ENCODE measurements at places on chromosomes 7 and 10.

- DNase-seq: no peak
Measured at GRCh38 chr10:22427890-22428571, 82.7 kb downstream of the SPAG6 start.

- DNase-seq: no peak
Measured at GRCh38 chr10:105358911-105359310, 717.8 kb downstream of the SORCS3 start.

- no peak for DNase-seq
Measured at GRCh38 chr7:142784716-142785115, 13.9 kb downstream of the PRSS2 start.

- no peak for DNase-seq
Measured at GRCh38 chr7:69714886-69715576, 116.8 kb downstream of the AUTS2 start.

DNA sequence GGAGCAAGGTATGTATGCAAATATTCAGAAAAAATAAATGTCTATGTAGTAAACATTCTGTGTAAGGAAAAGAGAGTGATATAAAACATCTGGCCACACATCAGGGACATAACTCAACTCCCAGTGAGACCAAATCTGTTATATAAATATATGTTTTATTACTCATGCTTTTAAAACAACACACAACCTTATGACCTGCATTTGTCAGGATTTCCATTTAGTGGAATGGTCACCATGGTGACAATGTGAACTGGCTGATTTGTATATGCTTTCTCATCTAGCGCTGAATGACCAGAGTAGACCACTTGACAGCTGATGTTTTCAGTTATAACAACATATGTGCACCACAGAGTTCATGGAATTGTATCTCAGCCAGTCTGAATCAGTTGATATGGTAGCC is 551.7 kb downstream of the HTR7 start:
- no peak for DNase-seq

GRCh38 chr7:18721429-18721828 is 225.9 kb downstream of the HDAC9 start:
- no peak for DNase-seq

DNA sequence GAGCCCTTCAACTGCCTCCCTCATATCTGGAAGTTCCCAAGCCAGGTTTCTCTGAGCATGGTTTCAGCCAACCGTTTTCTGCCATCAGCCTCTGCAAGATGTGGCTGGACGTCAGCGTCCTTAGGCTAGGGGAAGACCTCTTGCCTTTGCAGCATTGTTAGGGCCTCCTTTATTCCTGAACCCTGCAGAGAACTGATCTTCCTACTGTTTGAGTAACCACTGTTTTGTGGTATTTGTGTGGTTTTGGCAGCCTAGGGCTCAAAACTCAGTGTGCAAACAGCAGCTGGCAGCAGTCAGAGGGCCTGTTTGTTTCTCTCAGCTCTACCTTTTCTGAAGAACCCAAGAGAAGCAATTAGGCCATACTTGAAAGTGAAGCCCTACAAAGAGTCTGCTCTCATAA is 83.4 kb upstream of the SEMA3E start:
- DNase-seq: no peak

GRCh38 chr7:50226145-50226544 is 78.4 kb upstream of the IKZF1 start:
- no peak for DNase-seq

DNA sequence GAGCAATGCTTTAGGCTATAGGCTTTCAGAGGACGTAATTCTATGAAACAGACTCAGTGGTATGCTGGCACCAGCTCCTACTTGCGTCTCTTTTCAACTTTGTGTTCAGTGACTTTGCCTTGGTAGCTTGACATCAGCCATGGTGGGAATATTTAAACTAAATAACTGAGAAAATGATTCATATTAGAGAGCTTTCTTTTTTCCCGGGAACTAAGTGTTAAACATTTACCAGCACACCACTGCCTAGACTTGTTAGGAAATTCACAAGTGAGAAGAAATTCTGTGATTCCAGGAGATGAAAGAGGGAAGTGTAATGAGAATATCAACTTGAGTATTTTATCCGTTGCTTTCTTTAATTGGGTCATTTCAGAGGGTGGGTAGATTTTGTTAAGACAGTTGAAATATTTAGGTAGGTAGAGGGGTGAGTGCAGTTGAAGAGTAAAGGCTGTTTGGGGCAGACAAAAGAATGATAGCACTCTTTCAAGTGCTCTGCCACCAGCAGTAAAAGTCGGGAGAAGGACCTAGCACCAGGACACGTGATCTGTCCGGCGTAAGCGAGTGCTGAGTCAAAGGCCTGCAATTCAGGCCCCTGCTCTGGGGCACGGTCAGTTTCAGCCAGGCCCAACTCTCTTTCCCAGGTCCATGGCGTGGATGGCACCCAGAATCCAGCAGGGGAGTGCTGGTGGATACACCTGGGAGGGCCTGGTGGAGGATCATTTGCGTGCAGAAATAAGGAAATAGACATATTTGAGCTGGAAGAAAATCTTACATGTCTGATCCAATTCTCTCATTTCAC is 206.3 kb downstream of the SNX10 start:
- no peak for DNase-seq

- DNase-seq: no peak
Measured at GRCh38 chr7:33694006-33694405, 211.3 kb upstream of the BMPER start.

DNA sequence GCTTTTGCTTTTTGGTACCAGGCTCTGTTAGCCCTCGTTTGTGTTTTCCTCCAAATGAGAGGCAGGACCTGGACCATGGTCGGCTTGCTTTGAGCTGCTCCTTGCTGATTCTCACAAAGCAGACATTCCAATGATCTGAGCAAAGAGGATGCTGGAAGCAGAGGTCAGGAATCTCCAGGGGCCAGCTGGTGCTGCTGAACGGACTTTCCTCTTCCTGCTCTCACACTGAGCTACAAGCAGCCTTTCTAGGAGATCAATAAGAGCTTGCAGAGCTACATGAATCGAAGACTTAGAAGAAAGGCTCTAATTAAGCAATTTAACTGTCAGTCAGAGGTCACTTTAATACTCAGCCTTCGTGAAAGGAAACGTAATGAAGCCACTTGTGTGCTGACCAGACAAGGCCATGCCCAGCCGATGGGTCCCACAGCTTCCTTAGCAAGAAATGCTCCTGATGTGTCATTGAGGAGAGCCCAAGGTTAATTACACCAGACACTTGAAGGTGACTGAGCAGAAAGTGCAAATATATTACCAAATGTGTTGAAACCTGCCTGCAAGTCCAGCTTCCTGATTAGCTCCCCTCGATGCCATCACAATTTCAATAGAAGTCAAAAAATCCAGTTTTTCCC is 151.3 kb upstream of the RSU1 start:
- no peak for DNase-seq

DNA sequence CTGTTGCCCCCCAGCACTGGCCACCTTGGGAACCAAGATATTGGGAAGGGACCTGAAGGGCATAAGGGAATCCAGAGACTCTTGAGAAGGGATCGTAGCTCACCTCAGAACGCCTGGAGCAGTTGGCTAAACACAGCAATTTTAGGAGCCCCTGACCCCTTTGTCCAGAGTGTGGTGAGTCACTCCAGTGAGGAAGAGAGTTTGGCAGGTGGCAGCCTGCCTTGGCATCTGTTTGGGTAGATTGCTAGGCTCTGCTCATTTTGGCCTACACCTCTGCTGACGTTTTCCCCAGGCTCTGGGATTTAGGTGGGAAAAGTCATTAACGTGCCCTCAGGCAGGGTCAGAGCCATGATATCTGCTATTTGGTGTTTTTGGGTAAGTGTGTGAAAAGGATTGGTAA is 100.6 kb downstream of the GRB10 start:
- DNase-seq: no peak

DNA sequence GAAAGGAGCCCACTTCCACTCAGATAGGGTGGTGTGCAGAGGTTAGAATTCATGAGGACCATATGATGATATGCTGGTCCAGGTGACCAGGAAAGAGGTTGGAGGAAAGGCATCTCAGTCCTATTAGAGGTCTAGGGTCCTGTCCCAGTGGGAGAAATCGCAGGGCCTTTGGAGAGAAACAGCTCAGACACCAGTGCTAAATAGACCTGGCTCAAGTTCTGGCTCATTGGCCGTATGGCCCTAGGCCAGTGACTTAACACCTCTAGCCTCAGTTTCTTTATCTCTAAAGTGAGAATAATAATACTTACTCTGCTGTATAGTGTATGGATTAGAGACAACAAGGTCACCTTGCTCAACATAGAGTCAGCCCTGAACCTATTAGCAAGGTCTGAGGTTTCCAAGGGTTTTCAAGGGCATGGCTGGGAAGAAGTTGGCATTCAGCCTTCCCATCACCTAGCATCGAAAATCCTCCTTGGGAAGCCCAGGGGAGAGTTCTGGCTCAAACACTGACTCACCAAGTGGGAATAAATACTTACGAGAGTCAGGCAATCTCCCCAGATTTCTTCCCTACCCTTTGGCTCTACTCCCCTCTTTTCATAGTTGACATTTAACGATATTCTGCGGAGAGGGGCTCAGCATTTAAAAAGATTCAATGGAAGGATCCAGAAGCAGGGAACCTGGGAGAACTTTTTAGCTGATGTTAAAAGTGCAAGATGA is 473.1 kb upstream of the PODXL start:
- no peak for DNase-seq

- DNase-seq: no peak
Measured at GRCh38 chr10:9076066-9076465, 1021.6 kb downstream of the GATA3 start.

GRCh38 chr10:85575441-85575840 is 791.2 kb downstream of the GRID1 start:
- no peak for DNase-seq

DNA sequence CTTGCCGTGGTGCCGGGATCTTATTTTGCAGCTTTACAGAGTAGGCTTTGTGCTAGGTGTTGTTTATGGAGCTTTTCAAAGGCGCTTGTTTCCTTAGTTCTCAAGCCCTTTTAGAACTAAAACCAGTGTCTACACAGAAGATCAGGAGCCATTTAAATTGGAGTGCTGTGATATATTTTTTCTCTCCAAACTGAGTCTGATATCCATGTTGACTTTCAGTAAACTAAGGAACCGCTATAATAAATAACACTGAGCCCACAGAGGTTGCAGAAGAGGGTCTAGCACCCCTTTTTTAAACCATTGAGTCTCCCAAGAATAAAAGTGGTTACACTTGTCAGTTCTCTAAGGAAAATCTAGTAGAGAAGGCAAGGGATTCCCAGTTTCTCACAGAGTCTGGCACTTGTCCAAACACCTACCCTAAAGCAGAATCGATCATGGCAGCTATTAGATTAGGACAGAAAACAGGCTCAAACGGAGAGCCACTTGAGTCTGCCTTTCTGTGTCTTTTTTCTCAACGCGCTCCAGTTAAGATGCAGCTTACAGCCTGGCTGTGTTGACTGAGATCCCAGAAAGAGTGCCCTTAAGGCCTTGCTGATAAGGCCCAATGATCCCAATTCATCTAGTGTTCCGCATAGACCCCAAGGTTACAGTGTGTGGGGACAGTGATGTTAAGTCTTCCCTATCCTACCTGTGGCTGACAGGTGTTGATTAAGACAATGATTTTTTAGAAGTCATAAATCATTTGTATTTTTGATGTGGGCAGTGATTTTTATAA is 804 bp downstream of the TMEM106B start:
- DNase-seq: peak; percentile 20

- DNase-seq: no peak
Measured at GRCh38 chr7:90025771-90026170, 128.5 kb upstream of the STEAP1 start.

GRCh38 chr10:61465901-61466632 is 12.9 kb upstream of the TMEM26 start:
- DNase-seq: no peak

DNA sequence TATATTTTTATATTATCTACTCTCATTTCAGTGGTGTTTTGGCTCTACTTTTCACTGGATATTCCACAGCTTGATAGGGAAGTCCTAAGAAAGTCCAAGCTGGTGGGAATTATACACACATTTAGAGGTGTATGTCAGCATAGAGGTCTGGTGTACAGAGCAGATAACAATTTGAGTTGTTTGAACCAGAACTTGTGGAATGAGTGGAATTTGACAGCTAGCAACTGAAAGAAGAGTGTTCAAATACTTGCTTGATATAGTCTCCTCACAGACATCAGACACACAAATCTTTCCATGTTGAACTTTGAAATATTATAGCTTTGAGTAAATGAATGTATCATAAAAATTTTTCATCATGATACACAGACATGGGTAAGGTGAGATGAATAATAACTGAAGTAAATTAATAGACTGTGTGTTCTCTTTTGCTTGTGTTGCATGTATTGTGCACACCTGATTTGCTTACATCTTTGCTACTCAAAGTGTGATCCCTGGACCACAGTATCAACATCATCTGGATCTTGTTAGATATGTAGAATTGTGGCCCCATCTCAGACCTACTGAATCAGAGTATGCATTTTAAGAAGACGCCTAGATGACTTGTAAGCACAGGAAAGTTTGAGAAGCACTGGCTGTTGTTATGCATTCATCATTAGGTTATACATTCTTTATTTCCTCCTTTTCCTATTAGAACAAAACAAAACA is 91.5 kb downstream of the ABCA13 start:
- no peak for DNase-seq

GRCh38 chr7:79820387-79820786 is 314.2 kb upstream of the GNAI1 start:
- no peak for DNase-seq

DNA sequence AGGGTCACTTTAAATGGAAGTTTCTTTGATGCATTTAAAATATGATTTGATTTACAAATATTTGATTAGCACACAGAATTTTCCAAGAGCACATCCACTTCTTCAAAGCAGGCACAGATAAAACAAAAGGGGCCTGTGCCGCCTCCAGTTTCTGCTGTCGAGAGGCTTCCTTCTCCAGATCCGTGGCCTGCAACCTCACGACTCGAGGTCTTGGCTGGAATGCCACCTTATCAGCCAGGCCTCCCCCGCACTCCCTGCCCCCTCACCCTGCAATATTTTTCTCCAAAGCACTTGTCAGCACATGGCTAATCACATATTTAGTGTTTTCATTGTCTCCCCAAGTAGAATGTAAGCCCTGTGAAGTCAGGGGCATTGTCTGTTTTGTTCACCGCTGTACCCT is 12.5 kb downstream of the PYROXD2 start:
- DNase-seq: no peak

DNA sequence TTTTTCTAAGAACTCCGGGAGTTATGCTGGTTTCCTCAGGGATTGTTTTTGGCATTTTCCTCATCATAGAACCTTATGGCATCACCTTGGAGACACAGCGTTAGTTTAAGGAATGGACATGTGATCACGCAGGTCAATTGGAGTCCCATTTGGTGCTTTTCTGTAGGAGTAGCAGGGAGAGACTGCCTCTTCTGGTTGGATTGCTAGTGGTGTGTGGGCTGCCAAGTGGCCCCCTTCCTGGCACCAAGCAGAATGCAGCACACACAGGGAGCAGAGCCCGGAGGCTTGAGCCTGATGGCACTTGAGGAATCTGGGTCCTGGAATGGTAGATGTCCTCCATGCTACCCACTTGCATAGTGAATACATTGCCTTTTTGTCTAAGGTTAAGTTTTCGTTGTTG is 57.9 kb downstream of the SDK1 start:
- DNase-seq: no peak

DNA sequence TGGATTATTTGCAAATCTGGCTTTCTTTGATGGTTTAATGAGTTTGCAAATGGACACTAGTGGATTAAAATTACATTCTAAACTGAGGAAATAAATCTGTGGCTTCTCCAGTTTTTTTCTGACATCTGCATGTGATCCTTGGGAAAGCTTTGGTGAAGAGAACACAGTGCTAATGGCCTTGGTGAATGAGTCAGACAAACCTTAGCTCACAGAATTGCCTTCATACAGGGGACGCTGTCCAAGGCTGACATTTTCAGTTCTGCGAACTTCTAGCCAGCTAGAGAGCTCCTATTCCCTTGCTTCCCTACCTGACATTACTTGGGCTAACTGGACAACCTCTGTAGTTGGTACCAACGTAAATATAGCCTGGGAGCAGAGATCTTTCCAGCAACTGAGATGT is 21.2 kb downstream of the BMPER start:
- DNase-seq: no peak
